Osteoblast (primary cell): ENCODE measurements at places on chromosomes 13 and 19. TPM values are rescaled to one million over a fixed set of nuclear protein-coding genes. Genes with fewer than 3 reads are reported as not detected.

LILRB2 gene
- total RNA-seq = not detected in 2 replicates

TEX101 gene
- not detected in 2 replicates for total RNA-seq

SYCN gene
- total RNA-seq = not detected in 2 replicates

CEACAM16 gene
- under 0.01 TPM in 1 of 2 replicates, not detected in the other for total RNA-seq

DNA sequence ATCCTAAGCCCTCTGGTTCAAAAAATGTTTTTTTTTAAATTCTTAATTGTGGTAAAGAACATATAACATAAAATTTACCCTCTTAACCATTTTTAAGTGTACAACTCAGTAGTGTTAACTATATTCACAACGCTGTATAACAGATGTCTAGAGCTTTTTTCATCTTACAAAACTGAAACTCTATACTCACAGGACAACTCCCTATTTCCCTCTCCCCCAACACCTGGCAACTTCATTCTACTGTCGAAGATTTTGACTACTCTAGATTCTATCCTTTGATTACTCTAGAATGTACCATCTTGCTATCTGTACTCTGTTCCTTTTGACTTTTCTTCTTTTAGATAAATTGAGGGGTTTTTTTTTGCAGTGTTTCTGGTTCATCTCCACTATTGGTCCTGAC is 200.4 kb downstream of the KLF12 start:
- no peak overlapping the region for H3K4me3 ChIP-seq
- H3K27ac ChIP-seq = peak overlapping the region; percentile 3
- peaks cover 25% of the 10 kb centered on the region for H3K4me1 ChIP-seq
- peaks cover 7% of the 10 kb centered on the region for H3K36me3 ChIP-seq

DNA sequence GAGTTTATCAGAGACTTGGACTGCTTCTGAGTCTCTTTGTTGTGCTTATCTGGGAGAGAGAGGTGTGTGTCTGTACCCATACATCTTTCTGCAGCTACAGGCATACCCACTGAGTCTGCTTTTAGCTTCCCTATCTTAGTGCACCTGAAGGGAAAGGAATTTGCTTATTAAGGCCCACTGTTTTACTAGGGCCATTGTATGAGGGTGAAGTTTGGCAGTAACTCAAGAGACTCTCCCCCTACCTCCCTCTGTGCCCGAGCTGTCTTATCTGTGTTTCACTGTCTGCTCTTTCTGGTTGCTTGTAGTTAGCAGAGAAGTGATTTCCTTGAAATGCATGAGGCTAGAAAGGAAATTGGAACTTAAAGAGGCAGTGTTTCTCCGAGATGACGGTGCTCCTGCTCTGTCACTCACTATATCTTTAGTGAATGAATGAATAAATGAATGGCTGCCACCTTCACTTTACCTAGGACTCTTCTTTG is 678 bp upstream of the CD33 start:
- H3K4me3 ChIP-seq = no peak overlapping the region
- H3K4me1 ChIP-seq = no peaks in the 10 kb centered on the region
- no peaks in the 10 kb centered on the region for H3K27me3 ChIP-seq
- DNase-seq = no peak

DNA sequence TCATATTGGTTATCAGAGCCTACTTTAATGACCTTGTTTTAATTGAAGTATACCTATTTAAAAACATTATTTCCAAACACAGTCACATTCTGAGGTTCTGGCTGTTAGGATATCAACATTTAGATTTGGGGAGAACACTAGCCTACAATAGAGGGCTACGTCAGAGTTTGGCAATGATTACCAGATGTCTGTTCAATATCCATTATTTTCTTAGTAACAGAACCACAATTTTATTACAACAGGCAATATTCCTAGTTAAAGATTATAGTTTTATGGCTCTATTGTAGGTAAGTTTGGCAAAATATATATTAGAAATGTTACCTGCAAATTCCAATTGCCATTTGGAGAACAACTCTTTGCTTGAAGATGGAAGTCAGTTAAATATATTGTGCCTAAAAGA is 1163.1 kb upstream of the MIR17HG start:
- DNase-seq = no peak
- no peaks in the 10 kb centered on the region for H3K36me3 ChIP-seq
- no peak overlapping the region for H3K4me3 ChIP-seq
- H3K27me3 ChIP-seq = no peaks in the 10 kb centered on the region
- no peaks in the 10 kb centered on the region for H3K4me1 ChIP-seq
- no peak overlapping the region for H3K27ac ChIP-seq

GRCh38 chr19:53541971-53542370 is 4.0 kb downstream of the ZNF331 start:
- H3K4me3 ChIP-seq = no peak overlapping the region
- H3K27ac ChIP-seq = no peak overlapping the region
- peaks cover 16% of the 10 kb centered on the region for H3K36me3 ChIP-seq
